Stimulated activated CD8-positive, alpha-beta memory T cell treated with anti-CD3 and anti-CD28 coated beads, Interleukin-15, amount 100 ng/mL, for 4 hours (primary cell): ENCODE measurements at places on chromosomes 2 and 18.

DNA sequence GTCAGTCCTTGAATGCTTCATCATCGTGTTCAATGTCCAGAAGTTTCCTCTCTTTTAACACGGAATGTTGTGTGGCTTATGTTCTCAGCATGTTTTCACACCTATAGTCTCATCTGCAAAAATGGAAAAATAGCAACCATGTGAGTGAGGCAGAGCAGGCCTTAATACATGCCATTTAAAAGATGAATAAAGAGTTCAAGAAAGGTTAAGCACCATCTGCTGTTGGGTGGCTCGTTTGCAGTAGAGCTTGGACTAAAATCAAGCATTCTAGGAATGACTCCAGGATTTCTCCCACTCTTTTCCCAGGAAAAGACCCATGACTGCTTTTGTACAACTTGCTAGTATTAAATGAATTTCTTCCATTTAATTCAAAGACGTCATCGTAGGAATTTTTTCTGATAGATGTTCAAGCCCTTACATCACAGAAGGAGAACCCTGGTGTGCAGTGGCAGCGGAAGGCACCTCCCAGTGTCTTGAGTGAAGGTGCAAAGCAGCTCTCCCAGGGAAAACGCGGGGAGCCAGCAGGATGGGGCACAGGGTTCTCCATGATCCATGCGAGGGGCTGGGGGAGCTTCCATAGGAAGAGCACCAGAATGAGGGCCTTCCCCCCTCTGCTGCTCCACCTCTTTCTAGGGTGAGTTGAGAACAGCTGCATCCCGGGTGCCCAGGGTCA, 9.6 kb downstream of the DCDC2C start:
- no peak for DNase-seq

DNA sequence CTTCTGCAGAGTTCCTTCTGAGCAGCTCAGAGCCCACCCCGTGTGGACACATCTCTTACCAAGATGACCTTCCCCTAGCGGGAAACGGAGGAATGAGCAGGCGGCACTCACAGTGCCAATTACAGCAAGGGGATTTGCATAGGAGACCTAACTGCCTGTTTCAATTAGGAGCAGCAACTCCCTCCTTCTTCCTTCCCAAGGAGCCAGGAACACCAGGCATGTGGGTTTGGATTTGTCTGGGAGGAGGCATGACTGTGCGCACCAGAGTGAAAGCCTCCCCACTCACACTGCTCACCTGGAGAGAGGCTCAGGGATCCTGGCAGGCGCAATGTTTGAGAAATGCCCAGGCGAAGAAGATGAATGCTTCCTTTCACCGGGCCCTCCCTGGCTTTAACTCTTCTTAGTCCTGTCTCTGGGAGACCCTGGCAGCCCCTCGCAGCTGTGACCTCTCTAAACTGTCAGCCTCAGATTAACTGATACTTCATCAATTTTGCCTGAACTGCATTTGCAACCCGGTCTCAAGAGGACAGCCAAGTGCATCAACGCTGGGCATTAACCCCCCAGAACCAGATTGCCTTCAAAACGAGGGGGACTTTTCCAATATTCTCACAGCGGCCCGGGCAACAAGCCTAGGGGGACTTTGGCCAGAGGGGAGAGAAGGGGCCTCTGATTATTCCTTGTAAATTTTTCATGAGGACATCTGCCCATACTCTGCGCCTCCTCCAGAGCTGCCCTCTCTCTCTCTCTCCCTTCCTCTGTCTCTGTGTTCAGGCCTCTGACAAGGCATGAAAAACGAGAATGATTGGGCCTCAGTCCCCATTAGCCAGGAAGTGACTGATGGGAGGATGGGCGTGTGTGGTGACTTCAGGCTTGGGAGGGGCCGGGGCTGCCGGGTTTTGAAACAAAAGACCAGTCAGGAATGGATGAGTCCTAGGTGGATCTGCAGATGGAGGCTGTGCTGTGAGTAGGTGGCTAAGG, 93.8 kb downstream of the CMPK2 start:
- no peak for DNase-seq

DNA sequence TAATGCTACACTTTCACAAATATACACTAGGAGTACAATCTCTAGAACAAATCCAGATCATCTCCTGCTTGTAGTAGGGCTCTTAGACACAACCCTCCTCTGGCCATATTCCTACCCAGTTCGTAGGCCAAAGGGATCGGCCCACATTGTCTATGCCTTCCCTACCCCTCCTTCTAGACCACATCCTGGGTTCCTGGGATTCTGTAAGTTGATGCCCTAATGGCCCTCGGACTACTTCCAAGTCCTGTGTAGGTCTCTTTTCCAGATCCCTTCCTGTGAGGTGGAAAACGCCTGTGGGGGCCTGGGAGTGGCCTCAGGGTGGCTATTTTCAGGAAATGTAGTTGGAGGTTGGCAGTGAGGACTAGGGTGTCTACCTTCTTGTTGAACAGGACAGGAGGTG, 289.7 kb downstream of the ZNF385B start:
- DNase-seq, result no peak

DNA sequence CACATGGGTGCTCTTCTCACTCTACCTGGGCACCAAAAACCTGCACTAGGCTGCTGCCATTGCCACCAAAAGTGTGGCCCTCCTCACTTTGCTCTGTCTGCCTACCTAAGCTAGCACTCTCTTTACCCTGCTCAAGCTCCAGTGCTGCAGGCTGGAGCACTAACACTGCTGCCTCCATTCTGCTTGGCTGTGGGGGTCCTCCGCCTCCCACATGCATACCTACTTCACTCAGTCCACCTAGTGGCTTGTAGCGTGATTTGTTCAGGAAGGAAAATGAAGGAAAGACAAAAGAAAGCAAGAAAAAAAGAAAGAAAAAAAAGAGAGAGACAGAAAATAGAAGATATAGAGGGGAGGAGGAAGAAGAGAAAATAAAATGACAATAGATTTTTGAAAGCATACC, 1339.4 kb upstream of the CHAC2 start:
- no peak for DNase-seq

DNA sequence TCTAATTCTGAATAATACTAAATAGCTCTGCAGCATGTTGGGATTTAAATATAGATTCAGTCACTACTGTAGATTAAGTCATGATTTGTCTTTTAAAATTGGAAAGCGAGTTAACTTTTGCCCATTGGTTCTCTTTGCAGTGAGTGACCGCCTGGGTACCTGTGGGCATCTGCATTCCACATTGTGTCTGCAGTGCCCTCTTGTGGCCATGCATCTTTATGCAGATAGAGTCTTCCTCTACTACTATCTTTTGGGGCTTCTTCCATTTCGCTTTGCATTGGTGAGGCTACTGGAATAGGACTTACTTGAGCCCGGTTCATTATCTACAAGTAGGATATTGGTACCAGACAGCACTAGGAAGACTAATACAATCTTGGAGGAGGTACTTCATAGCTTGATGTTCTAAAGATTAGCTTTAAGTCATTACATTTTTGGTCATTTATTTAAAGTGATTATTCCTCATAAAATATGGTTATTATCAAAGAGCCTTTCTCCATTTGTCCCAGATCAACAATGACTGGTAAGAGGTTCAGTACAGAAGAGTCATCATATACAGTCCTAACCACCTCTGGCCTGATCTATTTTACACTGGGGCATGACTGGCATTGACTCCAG, 203.0 kb downstream of the SOCS6 start:
- no peak for DNase-seq

DNA sequence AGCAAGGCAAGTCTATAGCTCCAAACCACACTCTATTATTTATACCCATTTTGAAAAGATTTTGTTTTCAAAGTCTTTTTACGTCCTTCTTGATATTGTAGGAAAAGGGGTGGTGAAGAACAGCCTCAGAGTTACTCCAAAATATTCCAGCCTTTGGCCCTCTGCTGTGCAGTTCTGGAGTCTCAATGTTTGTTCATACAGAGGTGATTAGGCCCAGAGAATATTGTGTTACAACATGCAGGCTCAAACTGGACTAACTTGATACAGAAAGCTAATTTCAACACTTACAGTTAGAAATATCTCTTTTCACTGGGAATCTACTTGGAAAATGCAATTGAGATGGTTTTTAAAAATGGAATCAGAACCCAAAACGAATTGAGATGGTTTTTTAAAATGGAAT, 40.4 kb upstream of the SLC25A52 start:
- no peak for DNase-seq

DNA sequence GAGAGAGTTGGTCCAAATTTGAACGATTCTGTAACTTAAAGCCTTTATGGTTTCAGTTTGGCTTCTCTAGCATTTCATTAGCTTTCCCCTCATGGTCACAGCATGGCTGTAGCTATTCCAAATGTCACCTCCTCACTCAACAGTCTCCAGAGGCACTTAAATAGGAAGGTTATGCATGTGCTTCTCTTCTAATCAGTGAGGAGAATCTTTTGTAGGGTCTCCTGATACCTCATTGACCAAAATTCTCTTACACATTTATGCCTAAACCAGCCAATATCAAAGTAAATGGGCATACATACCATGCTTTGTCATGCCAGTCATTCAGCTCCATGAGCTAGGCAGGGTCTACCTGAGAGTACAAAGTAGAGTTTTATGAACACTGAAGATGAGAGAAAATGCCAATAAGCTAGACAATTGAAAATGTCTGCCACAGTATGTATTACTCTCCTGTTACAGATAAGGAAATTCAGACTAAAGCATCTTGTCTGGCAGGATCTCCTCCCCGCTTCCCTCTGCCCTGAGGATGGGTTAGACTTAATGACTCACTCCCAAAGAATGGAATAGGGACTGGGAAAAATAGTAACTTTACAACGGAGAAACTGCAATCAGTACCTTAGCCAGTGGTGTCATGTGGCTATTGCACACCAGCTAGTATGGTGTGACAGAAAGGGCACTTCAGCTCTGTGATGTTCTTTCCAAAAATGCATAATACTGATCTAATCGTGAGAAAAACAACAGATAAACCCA, 15.4 kb downstream of the DSG2 start:
- no peak for DNase-seq

DNA sequence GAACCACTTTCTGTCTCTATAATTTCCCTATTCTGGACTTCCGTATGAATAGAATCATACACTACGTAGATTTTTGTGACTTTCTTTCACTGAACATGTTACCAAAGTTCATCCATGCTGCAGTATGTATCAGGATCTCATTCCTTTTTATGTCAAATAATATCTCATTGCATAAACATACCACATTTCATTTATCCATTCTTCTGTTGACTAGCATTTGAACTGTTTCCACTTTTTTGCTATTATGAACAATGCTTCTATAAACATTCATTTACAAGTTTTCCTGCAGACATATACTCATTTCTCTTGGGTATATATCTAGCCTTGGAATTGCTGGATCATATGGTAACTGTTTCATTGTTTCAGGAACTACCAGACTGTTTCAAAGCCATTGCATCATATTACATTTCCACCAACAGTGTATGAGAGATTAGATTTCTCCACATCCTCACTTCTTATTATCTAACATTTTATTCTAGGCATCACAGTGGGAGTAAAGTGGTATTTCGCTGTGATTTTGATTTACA, 186.2 kb downstream of the DYM start:
- DNase-seq, result no peak

- no peak for DNase-seq
Measured at GRCh38 chr2:108958632-108959341, 30.2 kb downstream of the EDAR start.

DNA sequence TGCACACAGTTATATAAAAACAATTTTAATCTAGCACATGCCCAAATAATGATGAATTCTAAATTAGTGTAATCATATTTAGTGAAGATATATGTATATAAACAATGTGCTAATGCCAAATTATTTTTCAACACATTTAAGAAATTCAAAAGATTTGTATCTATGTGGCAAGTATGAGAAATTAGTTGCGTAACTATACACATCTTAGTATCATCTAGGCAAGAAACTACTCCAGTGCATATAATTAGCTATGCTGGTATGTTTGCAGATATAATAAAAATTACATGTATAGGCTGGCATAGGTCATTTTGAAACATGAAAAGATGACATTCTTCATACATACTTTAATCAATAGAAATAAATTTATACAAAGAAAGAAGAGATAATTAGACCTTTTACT, 252.0 kb upstream of the VWC2L start:
- no peak for DNase-seq

DNA sequence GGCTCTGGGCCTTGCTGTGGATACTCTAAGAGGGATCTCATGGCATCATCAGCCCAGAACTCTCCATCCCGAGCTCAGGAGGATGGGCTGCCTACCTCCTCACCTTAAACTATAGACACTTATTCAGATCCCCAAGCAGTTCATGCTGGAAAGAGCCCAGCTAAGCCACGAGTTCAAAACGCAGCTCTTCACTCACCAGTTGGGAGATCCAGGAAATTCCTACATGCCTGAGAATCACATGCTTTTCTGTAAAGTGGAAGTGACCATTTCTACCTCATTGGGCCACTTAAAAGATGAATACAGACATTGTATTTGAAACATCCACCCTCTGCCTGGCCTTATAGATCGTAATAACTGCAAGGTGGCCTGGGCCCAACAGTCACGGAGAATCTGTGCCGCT, 6.6 kb downstream of the ATOH8 start:
- DNase-seq, result no peak

GRCh38 chr18:45856531-45856930, 31.1 kb downstream of the SIGLEC15 start:
- DNase-seq, result no peak

DNA sequence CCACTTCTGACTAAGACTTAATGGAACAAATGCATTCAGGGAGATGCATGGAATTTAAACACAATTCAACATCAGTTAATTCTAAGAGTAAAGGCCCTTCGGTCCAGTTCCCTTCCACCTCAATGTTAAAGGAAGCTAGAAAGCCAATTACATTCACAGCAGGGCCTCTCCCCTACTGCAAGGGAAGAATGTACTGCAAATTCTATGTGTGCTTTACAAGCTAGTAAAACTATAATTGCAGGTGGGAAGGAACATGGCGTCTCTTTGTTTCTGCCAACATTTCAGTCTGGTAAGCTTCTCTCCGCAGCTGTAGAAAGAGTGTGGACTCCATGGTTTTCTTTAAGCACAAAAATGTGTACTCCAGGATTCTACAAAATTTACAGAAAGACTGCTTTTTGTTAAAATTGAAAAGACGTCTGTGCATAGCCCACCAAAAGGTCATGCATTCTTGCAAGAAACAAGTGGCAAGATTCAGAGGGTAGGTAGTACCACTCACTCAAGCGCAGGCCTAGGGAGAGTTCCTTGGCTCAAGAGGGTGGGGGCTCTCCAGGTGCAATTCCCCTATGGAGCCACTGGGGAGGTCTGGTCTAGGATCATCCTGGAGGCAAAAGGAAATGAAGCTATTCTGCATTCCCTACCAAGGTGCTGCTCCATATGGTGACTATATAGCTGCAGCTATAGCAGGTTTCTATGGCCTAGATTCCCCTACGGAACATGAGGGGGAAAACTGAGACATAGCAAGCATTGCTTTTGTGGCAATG, 127.0 kb upstream of the FZD5 start:
- DNase-seq, result no peak
